Activated T-cell treated with anti-CD3 and anti-CD28 coated beads, Interleukin-2, amount 50 U/mL, for 72 hours (primary cell): ENCODE measurements at places on chromosomes 4 and X. TPM values are rescaled to one million over a fixed set of nuclear protein-coding genes. Genes with fewer than 3 reads are reported as not detected.

GRCh38 chr4:96407225-96407624, 567.3 kb downstream of the PDHA2 start:
- DNase-seq: no peak

DNA sequence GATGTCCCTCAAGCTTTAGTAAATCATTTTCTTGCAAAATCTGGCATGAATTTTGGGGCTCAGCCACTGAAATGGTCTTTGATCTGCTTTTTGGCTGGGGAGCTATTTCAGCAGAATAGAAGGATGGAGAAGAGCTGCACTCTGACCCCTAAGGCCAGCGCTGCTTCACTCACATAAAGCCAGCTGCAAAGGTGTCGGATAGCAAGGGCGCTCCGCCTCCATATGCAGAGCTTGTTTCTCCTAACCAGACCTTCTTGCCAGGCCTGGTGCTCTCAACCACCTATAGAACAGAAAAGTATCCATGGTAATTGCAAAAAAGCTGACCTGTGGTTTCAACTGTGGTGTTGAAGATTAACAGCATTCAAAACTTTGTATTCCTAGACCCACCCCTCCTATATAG, 24.1 kb upstream of the COQ2 start:
- DNase-seq: no peak

- DNase-seq: no peak
Observed at GRCh38 chr4:186348433-186348832, 82.4 kb downstream of the F11 start.

DNA sequence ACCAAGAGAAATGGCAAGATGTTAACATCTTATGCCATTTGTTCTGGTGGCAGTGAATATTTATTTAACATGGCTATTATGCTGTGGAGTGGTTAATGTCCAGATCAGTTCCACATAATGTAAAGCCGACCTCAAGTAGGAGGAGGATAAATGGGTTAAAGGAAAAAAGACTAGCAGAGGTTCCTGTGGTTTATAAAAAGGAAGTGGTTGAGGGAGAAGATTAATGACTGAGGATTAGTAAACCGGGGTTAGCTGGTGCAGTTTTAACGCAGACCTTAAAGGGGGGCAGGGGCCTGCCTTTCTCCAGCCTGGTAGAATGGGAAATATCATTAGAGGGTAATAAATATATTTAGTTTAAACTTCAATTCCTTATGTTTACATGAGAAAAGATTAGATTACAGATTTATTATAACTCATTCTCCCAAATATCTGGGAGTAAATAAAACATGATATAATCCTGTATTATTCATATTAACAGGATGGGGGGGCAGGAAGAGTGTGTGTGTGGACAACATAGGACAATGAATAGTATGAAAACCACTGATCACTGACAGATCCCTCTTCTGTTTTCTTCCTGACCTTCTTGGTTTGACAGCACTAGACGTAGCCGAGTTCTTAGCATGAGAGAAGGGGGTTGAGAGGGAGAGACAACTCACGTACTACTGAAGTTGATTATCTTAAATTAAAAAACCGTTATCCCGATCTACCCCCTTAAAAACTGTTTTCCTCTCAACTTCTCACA, 124.1 kb upstream of the LIMCH1 start:
- DNase-seq: no peak

DNA sequence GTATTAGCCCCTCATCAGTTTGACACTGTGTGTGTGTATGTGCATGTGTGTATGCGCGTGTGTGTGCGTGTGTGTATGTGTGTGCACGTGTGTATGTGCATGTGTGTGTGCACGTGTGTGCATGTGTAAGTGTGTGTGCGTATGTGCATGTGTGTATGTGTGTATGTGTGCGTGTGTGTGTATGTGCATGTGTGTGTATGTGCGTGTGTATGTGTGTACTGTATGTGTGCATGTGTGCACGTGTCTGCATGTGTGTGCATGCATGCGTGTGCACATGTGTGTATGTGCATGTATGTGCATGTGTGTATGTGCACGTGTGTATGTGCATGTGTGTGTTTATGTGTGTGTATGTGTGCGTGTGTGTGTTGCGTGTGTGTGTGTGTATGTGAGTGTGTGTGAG, 31.1 kb upstream of the MXRA5 start:
- DNase-seq: no peak

DNA sequence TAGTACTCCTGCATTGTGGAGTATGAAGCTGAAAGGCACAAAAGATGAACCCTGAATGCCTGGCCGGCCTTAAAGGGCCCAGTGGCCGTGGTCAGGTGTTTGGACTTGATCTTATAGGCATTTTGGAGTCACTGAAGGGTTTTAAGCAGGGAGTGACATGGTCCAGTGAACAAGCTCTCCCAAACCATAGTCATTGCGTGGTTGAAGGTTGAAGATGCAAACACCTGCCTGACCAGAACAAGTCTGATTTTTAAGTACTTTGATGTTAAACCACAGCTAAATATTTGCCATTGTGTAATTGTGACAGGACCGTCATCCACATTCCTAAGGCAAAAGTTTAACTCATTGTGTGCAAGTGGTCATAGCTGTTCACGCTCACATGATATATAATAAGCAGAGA, 3.3 kb downstream of the STK32B start:
- no peak for DNase-seq

GRCh38 chr4:10075158-10075863, 41.3 kb downstream of the WDR1 start:
- DNase-seq: no peak

DNA sequence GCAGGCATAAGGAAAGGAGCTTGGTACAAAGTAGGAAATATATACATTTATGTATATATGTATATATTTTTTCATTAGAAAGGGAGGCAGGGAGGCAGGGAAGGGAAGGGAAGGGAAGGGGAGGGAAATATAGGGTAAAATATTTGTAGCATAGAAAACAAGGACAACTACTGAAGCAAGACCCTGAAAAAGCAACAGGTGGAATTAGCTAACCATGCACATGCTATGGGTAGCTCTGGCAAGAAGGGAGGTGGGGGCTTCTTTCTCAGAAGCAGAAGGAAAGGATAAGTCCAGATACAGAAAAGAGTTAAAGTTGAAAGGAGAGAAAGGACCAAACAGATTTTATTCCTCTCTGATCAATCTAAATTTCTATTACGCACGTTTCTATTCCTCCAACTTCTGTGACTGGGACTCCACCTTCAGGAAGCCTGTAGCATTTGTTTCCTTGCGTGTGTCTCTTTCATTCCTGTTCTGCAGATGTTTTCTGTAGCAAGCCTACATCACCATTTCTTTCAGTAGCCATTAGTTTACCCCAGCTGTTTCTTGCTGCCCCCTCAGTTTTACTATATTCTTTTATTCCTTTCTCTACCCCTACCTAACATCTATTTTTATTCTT, 82.9 kb downstream of the OR13H1 start:
- DNase-seq: no peak

DNA sequence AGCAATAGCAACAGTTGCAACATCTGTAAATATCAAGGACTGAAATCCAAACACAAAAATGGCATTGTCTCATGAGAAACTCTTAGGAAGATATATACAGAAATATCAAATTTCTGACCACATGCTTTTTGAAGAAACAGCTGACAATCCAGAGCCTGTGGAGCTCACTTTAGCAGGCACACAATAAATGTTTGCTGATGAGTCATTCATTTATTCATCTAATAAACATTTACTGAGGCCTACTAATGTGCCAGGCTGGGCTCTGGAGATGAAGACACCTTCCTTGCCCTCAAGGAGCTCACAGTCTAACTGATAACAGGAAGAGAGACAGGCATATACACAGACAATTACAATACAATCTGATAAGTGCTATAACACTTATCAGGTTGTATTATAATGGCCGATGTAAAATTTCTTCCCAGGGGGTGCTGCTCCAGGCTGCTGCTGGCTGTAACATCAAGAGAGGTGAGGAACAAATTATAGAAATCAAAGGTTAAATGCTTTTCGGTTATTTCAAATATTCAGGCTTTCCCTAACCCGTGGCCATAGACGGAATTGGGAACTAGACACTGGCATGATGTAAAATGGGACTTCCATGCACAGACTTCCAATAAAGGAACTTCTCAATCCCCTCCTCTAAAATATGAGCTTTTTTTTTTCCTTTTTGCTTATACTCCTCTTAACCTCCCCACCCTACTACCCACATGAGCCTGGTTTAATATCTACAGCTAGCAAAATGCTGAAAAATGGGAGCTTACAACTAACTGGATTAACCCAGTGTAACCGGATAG, 16.8 kb upstream of the ZCCHC13 start:
- DNase-seq: no peak

GRCh38 chr4:77613267-77613666, 7.6 kb downstream of the CXCL13 start:
- no peak for DNase-seq

GRCh38 chr4:155530290-155530689, 136.4 kb upstream of the GUCY1A1 start:
- DNase-seq: no peak

- DNase-seq: no peak
Observed at GRCh38 chr4:129138810-129139496, 43.0 kb downstream of the C4orf33 start.

GRCh38 chr4:56513517-56513916, 7.9 kb downstream of the ARL9 start:
- no peak for DNase-seq

Gene FAM236B
- not detected for total RNA-seq
